Calu3 (cell line): ENCODE measurements at places on chromosomes 5 and 9. TPM values are rescaled to one million over a fixed set of nuclear protein-coding genes. Genes with fewer than 3 reads are reported as not detected.
A peak's percentile ranks its signal among the peaks of the same experiment; 100 is the strongest.

SLC45A2 gene
- total RNA-seq: 0.59 TPM in 1 of 2 replicates, not detected in the other

PAXX gene
- 38.3 and 43.7 TPM in 2 replicates for total RNA-seq

KCNMB1 gene
- total RNA-seq: not detected in 2 replicates

SLIT3 gene
- total RNA-seq: not detected in 2 replicates

NOXA1 gene
- 12.0 and 12.3 TPM in 2 replicates for total RNA-seq

RFESD gene
- total RNA-seq: 1.8 and 2.9 TPM in 2 replicates

GTF2H2 gene
- 21.9 and 23.2 TPM in 2 replicates for total RNA-seq

ARSK gene
- 6.6 and 7.1 TPM in 2 replicates for total RNA-seq

GFI1B gene
- not detected in 2 replicates for total RNA-seq

GRCh38 chr9:112856843-112857242 lies 33.8 kb downstream of the SLC46A2 start:
- no peak for DNase-seq

DNA sequence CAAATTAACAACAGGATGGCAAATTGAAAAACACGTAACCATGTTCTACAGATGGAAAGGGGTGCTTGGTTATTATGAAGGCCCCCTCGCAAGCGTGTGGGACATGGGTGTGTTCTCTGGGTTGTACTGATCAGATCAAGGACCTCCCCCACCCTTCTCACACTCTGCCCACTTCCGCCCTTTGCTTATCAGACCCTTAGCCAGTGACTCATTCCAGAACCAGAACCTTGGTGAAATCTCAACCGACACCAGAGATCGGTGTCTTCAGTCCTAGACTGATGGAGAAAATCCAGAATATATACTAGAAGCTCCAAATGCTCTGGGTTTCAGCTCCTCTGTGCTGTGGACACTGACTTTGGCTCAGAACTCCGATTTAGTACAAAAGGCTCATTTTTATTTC lies 64.9 kb downstream of the PTTG1 start:
- DNase-seq: no peak

DNA sequence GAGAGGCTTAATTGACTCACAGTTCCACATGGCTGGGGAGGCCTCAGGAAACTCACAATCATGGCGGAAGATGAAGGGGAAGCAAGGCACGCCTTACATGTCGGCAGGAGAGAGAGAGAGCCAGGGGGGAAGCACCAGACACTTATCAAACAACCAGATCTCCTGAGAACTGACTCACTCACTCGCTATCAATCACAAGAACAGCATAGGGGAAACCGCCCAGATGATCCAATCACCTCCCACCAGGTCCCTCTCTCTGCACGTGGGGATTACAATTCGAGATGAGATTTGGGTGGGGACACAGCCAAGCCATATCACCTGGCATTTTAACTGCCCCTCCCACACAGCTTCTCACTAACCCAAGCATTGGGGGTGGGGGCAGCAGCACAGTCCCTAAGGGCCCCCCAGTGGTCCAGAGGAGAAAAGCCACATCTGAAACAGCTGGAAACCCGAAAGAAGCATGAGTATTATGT lies 76.1 kb upstream of the ASS1 start:
- DNase-seq: no peak

GRCh38 chr5:179325296-179326031 lies 19.8 kb downstream of the ADAMTS2 start:
- no peak for DNase-seq

- DNase-seq: no peak
Observed at GRCh38 chr5:158364367-158364766, 505.4 kb upstream of the CLINT1 start.

DNA sequence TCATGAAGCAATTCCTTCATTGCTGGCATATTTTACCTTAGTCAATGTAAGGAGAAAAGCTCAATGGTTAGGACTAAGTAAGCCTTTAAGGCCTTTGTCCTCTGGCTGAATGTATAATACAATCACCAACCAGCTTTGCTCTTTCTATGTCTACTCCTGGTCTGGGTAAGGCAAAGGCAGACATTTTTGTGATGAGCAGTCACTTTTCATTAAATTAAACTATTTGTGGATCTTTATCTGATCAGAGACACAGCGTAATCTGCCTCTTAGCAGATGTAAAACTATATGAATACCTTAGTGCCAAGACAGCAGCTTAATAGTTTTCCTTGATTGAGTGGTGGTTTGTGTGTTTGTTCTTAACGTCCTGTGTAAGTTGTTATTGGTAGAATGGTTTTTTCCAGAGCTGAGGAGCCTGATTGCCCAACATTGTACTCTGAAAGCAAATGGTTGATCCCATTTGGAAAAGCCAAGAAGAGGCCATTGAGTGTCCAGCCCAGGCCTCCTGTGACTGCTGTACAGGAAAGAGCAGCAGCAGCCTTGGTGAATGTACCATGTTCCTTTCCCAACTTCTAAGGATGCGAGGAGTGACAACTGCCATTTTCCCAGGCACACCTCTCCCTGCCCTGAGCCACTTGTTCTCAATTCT lies 16.5 kb upstream of the CXXC5 start:
- DNase-seq: no peak

DNA sequence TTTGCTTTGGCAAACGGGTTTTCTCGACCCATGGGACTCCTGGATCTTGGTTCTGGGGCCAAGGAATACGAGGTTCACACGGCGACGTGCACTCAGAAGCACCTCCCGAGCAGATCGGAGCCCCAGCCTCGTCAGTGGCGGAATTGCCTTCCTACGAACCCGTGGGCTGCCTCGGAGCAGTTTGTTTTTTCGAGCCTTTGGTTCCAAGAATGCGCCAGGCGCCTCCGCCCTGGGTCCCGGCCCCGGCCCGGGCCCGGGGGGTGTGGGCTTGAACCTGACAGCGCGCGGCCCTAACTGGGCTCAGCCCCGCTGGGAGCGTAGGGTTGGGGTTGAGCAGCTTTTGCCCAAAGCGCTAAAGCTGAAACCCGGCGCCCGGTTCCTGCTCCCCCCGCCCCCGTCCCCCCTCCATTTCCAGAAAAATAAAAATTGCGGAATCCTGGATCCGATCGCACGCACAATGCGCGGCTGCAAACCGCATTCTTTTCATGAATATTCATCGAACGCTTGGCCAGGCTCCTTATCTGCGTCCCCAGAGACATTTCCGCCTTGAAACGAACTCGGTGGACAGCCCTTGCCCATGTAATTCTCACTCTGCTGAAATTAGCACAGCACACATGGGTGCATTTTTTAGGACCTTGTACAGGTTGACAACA lies 1.0 kb downstream of the BASP1 start:
- no peak for DNase-seq

- DNase-seq: no peak
Observed at GRCh38 chr9:112719241-112719691, 1.3 kb upstream of the INIP start.

- DNase-seq: no peak
Observed at GRCh38 chr9:130824643-130825350, 10.3 kb upstream of the ABL1 start.

DNA sequence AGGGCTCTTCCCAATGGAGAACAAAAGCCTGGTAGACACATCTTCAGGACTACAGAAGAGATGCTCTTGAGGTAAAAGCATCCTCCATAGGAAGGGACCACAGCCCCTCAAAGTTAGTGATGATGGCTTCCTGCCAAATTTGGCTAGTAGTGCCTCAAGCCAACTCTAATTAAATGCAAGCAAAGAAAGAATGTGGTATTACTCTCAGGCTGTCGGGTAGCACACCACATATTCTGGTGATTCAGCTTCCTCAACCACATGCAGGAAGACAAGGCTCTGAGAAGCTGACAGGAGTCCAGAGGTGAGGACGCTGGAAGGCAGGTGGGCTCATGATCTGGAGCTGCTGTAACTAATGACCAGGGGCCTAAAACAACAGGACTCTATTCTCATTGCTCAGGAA lies 37.2 kb upstream of the S1PR3 start:
- no peak for DNase-seq

DNA sequence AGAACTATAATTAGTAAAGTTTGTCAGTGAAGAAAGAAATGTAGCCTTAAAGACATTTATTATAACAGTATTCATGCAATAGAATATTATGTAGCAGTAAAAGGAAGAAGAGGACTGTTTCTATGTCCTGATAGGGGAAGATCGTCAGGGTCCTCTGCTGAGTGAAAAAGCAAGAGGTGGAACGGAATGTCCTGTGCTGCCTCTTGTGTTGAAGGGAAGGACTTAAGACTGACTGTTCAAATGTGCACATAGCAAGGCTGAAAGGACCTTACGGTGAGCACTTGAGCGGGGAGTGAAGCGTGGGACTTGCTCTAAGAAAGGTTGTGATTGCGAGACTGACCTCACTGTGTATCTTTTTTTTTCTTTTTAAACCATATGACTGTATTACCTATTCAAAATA lies 63.2 kb downstream of the SNX24 start:
- no peak for DNase-seq

DNA sequence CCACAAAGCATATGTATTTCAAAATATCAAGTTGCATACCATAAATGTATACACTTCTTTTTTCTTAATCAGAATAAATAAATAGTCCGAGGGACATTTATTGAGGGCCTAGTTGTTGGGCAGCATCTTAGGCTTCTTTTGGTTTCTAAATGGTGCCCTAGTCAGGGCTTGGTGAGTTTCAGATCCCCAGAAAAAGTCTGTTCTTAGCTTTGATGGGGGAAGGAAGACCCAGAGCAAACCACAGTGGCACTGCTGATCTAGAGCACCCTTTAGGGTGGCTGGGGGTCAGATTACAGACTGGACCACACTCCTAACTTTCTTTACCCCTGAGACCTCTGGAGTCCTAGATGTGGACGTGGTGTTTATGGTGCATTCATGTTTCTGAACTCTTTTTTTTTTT lies 97.8 kb downstream of the C9orf152 start:
- no peak for DNase-seq

DNA sequence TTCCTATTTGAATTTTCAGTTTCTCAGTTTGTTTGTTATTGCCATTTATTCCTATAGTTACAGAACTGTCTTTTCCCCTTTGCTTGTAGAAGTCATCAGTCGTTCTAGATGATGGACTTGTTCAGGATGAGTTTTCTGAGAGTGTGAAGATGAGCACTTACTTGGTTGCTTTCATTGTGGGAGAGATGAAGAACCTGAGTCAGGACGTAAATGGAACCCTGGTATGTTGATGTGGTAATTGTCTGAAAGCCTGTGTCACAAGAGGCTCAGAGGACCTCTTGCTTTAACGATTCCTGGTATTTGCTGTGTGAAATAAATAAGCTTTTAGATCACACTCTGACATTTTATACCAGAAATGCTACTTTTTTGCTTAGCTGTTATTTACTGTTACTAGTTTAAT lies 50.6 kb downstream of the LNPEP start:
- DNase-seq: no peak

GRCh38 chr5:133053448-133053847 lies 1.6 kb downstream of the HSPA4 start:
- no peak for DNase-seq

GRCh38 chr5:137481596-137481995 lies 17.5 kb downstream of the SPOCK1 start:
- DNase-seq: peak; percentile 30

GRCh38 chr9:82295181-82295580 lies 306.6 kb downstream of the SPATA31D1 start:
- no peak for DNase-seq

DNA sequence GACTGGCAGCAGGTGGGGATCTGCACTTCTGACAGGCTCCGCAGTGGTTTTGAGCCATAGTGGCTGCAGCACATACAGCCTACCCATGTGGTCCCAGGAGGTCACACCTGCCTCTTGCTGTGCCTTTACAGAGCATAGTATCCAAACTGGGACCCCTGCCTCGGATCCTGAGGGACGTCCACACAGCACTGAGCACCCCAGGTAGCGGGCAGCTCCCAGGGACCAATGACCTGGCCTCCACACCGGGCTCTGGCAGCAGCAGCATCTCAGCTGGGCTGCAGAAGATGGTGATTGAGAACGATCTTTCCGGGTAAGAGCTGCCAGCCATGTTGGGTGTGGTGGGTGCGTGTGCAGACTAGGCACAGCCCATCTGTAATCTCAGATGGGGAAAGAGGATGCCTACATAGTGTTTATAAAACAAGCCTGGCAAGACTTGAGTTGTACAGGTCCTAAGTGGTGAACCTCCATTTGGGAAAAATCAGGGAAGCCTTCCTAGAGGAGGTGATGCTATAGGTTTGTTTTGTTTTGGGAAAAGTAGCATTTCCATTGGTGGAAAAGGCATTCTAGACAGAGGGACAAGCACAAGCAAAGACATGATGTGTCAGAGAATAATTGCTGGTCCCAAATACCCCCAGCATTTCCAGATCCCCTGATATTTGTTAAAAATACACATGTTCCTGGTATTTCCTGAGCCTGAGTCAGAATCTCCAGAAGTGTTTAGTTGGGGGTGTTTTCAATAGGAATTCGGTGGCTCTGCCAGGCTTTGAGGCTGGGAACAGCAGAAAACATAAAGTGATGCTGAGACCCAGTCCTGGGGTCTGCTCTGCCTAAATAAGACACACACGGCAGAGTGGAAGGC lies 119.2 kb downstream of the DAB2IP start:
- DNase-seq: no peak

DNA sequence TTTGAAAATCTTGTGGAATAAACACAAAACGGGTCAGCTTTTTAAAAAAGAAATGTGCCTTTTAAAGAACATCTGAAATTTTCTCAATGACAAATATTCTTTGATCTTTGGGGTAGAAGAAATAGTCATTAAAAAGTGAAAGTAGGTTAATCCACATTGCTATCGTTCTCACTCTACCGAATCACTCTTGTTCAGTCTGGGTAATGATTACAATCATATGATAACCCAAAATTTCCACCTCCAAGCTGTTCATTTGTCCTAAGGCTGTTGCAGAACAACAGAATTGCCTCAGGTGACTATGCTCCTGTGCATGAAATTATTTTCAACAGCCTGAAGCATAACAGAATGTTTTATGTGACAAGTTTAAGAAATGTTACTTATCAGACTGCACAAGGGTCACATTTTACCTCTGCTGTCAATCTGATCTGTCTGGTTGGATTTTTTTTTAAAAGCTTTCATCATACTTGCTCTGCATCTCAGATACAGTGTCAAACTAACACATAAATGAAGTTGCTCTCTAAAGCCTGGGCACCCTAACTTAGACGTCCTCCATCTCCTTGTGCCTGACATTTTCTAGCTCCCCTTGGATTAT lies 227.3 kb downstream of the LURAP1L start:
- DNase-seq: no peak

DNA sequence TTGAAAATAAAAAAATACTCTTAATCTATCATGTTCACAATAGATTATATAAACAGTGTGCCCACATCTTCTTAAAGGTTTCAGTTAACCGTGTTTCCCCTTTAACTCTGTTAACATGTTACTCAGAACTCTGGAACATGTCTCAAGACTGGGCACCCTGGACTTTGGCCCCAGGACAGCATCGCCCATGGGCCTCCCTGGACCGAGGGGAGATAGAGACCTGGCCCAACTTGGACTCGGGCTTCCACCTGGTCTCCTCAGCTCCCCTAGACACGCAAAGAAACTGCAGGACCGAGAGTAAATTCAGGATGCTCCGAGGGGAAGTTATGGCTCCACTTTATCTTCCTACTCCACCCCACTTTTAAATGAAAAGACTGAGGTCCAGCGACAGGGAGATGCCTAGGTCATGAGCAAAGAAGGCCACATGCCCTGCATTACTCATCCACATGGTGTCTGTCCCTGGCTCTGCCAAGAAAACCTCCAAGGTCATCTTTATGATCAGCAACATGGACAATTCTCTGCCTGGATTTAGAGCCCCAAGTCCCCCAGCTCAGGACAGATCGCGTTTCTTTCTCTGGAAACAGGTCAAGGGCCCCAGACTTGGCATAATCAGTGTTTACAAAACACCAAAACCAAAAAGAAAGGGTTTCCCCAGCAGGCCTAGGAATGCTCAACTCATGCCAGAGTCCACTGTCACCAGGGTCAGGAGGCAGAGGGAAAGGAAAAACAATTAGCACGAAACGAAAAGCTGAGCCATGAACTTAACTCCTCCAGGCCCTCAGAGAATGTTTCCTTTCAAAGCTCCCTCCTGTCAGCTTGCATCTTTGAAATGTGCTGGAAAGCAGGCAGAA lies 17.4 kb downstream of the GPX3 start:
- no peak for DNase-seq

- DNase-seq: no peak
Observed at GRCh38 chr9:116998305-116998704, 311.2 kb downstream of the TRIM32 start.
